Stimulated activated CD4-positive, alpha-beta T cell treated with anti-CD3 and anti-CD28 coated beads, Interleukin-12 subunit alpha, Interleukin-12 subunit beta, amount 100 ng/mL, for 4 hours (primary cell): ENCODE measurements at places on chromosomes 3 and 15.
A peak's percentile ranks its signal among the peaks of the same experiment; 100 is the strongest.

DNA sequence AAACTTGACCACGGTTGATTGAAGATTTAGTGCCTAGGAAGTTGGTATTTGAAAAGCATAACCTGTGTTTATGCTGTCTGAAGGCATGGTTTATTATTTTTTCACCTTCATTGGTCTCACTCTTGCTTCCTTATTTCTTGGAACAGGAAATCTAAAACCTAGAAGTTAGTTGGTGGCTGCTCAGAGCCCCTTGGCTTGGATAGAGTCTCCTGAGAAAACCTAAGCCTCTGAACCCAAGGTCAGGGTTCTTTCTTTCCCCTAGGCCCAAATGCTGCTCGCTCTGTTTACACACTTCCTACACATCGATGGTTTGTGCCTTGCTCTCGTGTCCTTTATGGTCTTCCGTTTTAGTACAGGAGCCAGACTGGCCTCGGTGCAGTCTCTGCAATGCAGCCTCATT, 82.2 kb downstream of the TRAK1 start:
- DNase-seq: no peak

DNA sequence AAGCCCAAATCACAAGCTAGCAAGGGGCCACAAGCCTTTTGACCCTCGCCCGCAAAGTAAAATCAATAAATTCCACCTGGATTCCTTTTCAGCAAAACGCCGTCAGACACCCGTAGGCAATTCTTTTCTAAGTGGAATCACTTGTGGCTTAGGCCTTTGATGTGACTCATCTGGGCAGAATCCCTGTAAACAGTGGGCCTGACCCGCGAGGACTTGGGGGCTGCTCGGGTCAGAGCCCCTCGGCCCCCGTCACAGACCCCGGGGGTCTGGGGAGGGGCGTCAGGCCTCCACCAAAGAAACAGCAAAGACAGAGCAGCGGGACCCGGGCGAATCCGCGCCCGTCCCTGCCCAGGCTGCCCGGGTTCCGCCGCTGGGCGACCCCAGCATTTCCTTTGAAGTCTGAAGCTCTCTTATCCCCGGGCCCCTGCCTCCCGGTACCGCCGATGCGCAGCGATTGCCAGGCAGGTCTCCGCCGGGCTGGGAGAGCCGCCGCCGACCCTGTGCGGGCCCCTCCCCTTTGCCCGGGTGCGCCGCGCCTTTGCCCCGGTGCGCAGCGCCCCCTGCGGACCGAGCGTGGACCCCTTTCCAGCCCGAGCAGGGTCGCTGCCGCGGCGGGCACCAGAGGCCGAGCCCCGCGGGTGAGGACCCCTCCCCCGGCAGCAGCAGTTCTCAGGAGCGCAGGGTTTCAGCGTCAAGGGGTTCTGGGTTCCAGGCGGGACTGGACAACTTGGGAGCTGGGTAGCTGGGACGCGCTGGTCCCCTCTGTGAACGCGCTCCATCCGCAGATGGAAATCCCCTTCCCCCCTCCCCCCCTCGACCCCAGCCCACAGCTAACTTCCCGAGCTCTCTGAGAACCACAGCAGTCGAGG, 178.3 kb downstream of the UACA start:
- peak; percentile 59 for DNase-seq

DNA sequence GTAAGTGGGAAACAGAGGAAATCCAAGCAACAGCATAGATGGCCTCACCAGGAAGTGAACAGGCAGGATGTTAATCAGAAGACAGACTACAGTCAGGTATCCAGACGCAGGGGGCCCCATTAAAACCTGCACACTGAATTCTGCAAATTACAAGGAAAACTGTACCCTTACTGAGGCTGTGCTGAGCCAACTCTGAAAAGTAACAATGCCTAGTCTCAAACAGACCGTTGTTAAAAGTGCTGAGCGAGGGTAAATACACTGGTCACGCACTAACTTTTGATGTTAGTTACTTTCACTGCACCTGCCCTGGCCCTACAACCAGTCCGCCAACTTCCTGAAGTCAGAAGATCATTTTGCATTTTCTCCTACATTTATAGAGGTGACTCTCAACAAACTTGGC, 1.0 kb downstream of the TAMM41 start:
- no peak for DNase-seq

- DNase-seq: no peak
Measured at GRCh38 chr3:155747946-155748290, 3.0 kb upstream of the PLCH1 start.

DNA sequence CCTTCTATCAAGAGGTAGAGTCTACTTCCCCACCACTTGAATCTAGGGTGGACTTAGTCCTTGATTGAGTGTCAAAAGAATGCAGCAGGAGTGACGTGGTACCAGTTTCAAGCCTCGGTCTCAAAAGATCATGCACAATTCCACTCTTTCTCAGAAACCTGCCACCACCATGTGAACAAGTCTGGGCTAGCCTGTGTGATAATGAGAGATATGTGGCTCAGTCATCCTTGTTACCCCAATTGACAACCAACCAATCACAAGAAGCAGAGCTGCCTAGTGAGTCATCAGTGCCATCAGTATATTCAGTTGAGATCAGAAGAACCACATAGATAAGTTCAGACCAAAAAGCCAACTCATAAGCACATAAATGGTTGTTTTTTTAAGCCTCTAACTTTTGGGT, 374.5 kb downstream of the IL20RB start:
- no peak for DNase-seq

GRCh38 chr3:54845011-54845410, 82.8 kb downstream of the LRTM1 start:
- DNase-seq: no peak

GRCh38 chr15:59668556-59668955, 11.2 kb upstream of the GTF2A2 start:
- DNase-seq: no peak

DNA sequence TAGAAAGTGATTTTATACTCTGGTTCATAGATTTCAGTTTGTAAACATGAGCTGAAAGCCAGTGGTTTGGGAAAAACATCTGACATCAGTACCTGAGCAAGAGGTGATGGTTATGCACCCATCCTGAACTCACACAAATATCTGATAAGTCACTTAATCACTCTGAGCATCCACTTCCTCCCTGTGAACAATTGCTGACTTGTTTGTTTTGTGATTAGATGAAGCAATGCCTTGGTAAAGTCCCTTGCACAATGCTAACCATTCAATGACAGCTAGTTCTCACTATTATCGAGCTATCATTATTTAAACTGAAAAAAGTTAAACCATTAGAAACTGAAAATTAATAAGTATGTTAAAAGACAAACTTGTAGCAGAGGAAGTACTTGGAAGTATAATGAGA, 303.0 kb downstream of the PLOD2 start:
- no peak for DNase-seq

GRCh38 chr3:126309861-126310655, 47.1 kb downstream of the KLF15 start:
- DNase-seq: no peak

- DNase-seq: no peak
Measured at GRCh38 chr15:73464602-73465001, 21.6 kb downstream of the REC114 start.

GRCh38 chr3:14133188-14133800, 8.4 kb downstream of the TMEM43 start:
- no peak for DNase-seq

DNA sequence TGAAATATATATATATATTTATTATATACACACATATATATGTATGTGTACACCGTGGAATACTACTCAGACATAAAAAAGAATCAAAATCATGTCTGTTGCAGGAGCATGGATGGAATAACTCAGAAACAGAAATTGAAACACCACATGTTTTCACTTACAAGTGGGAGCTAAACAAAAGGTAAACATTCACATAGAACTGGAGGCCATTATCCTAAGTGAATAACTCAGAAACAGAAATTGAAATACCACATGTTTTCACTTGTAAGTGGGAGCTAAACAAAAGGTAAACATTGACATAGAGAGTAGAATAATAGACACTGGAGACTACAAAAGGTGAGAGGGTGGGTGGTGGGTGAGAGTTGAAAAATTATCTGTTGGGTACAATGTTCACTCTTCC, 171.5 kb upstream of the GOLIM4 start:
- no peak for DNase-seq

DNA sequence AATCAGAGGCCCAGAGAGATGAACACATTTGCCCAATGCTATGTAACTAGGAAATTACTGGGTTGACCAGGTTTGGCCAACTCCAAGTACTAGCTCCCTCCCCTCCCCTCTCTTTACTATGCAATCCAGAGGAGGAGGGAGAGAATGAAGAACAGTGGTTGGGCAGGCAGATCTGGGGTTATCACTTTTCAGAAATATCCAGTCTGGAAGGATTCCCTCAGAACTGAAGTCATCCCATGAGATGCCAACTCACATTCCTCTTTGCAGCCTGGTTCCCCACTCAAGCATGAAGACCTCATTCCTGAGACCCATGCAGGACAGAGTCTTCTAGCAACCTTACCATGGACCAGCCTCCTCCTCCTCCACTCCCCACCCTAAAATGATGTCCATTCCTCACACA, 201.1 kb downstream of the TLE3 start:
- no peak for DNase-seq

DNA sequence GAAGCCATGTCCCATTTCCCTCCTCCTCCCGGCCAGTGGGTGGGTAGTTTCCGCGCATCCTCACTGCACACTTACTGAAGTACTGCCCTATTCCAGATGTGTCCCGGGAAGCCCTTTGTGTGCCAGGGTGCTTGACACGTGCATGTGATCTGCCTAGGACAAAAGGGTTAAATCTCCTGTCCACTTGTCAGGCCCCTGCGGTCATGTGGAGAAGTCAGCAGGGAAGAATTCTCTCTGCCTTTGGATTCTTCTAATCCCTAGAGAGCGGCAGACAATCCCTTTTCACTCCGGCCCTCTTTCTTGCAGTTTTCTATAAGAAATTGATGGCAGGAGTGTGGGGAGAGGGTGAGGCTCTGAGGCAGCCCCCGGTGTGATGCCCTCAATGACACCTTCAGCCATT, 19.8 kb downstream of the ST8SIA2 start:
- DNase-seq: no peak

GRCh38 chr3:41630708-41631107, 331.2 kb downstream of the ULK4 start:
- no peak for DNase-seq

- no peak for DNase-seq
Measured at GRCh38 chr15:57607570-57608000, 15.9 kb downstream of the MYZAP start.

DNA sequence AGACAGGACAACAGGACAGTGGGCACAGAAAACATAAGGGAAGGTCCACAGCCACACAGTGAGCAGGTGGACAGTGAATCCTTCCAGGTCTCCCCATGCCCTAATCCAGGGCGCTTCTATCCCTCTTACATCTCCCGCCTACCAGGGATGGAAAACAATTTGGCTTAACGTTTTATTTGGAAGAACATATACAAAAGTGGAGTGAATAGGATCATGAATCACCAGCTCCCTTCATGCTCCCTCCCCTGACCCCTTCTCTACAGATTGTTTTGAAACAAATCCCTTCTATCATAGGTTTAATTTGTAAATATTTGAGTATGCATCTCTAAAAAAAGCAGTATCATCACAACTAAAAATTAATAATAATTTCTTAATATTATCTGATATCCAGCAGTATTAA, 52.5 kb downstream of the CLDN11 start:
- no peak for DNase-seq

GRCh38 chr15:67076147-67076843, 10.9 kb downstream of the SMAD3 start:
- peak; percentile 54 for DNase-seq

DNA sequence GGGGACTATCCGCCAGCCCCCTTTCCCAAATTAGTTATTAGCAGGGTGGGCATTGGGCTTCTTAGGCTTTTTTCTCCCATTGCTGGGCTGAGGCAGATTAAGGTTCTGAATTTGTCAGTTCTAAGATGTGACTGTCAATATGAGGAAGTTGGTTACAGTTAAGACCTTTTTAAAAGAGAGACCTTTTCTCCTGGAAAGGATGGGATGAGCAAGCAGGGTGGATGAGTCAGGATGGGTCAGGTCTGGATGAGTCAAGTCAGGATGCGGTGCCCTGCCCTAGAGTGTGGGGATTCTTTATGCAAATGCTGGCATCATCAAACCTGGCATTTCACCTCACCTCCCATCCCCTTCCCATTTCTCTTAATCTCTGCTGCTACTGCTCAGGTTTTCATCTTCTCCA, 1.9 kb downstream of the AEN start:
- DNase-seq: peak; percentile 44

DNA sequence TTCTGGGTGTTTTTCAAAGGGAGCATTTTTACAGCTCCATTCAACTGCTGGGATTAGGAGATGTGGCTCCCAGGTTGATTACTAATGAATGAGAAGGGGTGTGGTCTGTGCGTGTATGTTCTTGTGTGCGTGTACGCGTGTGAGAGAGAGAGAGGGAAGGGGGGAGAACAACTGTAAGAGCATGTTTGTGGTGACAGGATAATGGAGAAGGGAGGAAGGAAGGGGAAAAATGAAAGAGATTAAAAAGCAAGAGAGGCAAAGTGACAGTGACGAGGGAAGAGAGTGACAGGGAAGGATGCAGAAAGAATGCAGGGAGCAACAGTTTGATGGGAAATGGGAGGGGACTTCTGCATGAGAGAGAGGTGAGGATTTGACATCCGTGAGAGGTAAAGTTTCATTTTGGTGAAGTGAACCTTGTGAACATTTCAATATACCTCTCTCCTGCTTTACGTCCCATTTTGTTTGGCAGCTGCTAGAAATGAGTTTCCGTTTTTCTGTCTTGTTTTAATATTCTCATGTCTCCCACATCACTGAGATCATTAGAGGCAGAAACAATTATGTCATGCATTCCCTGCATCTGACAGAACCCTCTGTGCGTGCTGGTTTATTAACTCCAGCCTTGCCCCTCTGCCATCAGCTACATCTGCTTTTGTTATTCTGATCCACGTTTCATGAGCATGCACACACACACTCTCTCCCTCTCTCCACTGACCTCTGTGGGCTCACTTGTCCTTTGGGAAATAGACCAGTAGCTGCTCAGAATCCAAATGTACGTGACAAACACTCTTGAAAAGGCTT, 161.6 kb downstream of the GAP43 start:
- DNase-seq: no peak

GRCh38 chr15:63895194-63895593, 61.4 kb upstream of the HERC1 start:
- DNase-seq: no peak

GRCh38 chr15:78007964-78008886, 69.3 kb downstream of the TBC1D2B start:
- DNase-seq: no peak

- DNase-seq: no peak
Measured at GRCh38 chr15:47363653-47364052, 353.7 kb upstream of the SEMA6D start.

- no peak for DNase-seq
Measured at GRCh38 chr3:152671446-152672319, 163.2 kb upstream of the P2RY1 start.

DNA sequence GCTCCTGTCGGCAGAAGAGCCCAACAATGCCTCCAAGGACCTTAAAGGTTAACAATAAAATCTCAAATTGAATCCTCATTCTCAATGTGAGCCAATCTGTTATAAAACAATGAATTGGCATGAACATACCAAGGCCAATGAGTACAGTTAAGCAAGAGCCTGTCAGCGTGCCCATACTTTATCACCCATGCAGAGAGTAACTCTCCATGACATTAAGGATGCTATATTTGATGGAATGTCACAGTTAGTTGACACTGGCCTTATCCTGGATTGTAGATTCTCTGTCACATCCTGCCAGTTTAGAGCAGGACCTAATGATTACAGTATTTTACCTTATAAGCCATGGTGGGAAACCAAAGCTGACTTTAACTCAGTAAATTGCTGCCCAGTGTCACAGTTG, 335.4 kb upstream of the MDFIC2 start:
- no peak for DNase-seq
